ENCODE measurements at places on chromosomes 7 and 10.

DNA sequence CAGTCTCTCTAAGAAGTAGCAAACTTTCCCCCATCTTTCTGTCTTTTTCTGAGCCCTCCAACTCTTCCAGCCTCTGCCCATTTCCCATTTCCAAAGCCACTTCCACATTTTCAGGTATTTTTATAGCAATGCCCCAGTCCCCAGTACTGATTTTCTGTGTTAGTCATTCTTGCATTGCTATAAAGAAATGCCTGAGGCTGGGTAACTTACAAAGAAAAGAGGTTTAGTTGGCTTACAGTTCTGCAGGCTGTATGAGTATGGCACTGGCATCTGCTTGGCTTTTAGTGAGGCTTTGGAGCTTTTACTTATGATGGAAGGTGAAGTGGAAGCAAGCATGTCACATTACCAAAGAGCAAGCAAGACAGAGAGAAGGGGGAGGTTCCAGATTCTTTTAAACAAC lies 17.2 kb downstream of the PLCE1 start:
- no peak for DNase-seq

DNA sequence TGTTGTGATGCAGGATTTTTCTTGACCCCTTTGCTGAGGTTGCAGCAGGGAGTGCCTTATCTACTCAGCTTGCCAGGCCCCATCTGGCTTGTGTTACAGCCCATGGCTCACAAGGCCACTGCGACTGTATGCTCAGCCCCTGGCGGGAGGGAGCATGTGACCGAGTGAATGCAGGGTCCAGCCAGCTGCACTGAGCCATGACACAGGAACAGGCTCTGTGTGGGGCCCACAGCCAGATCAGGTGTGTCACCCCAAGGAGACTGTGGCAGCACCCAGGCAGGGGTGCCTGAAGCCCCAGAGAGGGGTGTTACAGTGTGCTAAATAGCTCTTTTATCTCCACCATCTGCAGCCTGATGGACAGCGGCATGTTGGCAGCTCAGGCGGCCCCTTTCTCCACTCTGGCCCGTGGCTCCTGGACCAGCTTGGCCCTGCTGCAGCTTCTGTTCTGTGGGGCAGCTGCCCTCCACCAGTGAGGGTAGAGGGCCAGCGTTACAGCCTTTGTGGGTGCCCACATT lies 2.6 kb upstream of the PCBD1 start:
- DNase-seq, result no peak

DNA sequence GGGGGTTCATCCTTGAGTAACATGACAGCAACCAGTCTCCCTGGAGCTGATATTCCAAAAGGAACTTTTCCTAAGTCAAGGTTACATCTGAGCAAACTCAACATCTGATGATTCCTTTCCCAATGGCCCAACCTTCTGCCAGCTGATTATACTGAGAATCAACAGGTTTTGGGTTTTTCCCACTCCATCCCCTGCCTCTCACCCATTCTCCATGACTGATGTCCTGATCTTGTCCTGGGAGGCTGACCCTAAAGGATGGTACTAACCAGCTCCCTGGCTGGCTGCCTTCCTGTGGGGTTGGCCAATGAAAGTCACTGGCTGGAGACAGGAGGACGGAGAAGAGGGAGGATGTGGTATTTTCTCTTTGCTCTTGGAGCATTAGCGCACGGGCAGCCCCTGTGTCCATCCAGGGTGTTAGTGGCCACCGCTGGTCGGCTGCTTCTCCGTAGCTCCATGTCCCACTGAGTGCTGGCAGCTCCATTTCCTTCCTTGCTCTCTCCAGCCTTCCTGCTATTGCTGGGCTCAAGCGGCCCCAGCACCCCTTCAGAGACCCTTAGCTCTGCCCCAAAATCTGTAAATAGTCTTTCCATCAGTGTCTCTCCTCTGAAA lies 306.2 kb upstream of the PITRM1 start:
- DNase-seq, result no peak

DNA sequence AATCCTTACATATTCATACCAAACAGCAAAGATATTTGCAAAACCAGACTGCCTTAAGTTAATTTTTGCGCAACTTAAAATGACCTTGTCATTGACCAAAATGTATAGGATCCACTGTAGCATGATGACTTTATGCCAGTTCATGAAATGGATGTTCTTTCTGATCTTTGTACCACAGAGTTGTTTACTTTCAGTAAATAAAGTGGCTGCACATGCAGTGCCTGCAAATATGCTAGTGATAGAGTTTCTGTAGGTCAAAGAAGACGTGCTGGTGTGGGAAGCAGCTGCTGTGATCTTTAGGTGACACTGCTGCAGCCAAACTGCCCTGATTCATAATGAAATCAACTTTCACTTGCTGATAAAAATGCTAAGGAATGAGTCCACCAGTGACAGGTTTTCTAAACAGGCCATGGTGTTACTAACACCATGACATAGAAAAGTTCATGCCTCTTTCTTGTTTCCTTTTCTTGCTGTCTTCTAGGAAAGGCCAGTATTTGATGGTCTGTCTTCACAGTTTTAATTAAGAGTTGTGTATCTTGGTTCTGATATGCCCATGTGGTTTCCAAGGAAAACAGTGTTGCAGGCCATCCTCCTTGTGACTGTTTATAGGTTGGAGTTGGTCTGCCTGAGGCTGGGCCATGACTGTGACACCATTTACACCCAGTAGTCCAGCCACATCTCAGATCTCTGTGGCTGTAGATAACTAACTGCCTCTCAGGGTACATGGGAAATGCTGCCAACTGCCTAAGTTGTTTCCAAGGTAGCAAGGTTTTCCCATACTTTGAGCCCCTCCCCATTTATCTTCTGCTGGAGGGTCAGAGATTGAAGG lies 62.5 kb downstream of the INSYN2A start:
- DNase-seq, result no peak

- DNase-seq, result no peak
Measured at GRCh38 chr7:124893140-124893827, 36.3 kb downstream of the POT1 start.

DNA sequence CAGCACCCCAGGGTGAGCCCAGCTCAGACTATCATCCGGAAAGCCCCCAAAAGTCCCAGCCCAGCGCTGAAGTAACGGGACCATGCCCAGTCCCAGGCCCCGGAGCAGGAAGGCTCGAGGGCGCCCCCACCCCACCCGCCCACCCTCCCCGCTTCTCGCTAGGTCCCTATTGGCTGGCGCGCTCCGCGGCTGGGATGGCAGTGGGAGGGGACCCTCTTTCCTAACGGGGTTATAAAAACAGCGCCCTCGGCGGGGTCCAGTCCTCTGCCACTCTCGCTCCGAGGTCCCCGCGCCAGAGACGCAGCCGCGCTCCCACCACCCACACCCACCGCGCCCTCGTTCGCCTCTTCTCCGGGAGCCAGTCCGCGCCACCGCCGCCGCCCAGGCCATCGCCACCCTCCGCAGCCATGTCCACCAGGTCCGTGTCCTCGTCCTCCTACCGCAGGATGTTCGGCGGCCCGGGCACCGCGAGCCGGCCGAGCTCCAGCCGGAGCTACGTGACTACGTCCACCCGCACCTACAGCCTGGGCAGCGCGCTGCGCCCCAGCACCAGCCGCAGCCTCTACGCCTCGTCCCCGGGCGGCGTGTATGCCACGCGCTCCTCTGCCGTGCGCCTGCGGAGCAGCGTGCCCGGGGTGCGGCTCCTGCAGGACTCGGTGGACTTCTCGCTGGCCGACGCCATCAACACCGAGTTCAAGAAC lies 1.1 kb downstream of the VIM start:
- DNase-seq, result peak; percentile 95

GRCh38 chr7:126979722-126980121 lies 273.0 kb downstream of the GRM8 start:
- no peak for DNase-seq

DNA sequence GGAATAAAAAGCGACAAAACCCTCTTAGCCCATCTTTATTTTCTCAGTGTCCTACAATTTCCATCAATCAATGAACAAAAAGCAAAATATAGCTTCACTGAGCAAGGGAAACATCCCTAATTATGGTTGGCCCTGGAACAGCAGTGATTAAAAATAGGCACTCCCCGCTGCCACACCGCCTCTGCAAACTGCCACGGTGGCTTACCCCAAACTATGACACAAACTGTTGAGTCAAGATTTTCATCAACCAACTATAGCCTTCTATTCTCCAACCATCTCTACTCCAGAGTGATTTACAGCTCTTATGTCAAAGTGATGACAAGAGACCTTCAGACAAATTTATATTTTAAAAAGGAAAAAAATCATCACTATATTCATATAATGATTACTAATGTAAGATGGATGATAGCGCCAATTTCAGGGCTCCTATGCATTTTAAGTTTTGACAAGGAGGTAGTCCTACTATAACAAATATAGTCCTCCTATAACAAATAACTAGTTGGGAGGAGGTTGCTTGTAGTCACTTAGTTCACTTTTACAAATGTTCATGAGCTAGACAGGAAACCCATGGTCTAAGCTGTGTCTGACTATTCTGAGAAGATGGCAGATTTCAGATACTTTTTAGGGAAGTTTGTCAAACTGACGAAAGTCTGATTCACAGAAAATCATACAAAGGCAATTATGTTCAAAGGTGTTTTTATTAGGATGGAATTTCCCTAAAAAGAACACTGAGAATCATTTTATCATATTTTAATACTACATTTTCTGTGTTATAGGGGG lies 26.3 kb downstream of the DENND11 start:
- DNase-seq, result no peak

Data from astrocyte of the spinal cord (primary cell).